ENCODE measurements at places on chromosomes 6 and 20.

DNA sequence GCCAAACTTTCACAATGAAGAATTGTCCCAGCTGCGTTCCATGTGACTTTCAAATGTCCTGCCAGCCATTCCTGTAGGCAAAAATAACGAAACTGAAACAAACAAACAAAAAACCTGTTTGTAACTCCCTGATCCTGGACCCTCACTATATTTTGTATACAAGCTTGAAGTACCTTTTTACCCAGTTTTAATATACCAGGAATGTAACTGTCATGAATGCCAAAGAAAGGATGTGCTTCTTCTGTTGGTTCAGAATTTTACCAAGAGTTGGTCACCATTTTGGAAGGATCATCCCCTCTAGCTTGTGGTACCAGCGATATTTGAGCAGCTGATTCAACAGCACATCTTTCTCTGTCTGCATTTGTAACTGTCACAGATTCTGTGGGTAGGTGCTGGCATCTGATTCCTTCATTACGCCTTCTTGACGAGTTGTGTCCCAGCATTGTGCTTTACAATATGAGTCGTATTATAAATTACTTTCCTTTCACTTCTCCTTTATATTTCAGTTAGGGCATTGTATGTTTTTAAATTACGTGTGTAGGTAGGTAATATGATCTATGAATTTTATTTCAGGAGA lies 93.9 kb downstream of the DLGAP4 start:
- no peak for DNase-seq

- no peak for DNase-seq
Observed at GRCh38 chr6:134058622-134059366, 6.4 kb upstream of the SLC2A12 start.

GRCh38 chr20:21981179-21981578 lies 275.7 kb downstream of the PAX1 start:
- DNase-seq = no peak

DNA sequence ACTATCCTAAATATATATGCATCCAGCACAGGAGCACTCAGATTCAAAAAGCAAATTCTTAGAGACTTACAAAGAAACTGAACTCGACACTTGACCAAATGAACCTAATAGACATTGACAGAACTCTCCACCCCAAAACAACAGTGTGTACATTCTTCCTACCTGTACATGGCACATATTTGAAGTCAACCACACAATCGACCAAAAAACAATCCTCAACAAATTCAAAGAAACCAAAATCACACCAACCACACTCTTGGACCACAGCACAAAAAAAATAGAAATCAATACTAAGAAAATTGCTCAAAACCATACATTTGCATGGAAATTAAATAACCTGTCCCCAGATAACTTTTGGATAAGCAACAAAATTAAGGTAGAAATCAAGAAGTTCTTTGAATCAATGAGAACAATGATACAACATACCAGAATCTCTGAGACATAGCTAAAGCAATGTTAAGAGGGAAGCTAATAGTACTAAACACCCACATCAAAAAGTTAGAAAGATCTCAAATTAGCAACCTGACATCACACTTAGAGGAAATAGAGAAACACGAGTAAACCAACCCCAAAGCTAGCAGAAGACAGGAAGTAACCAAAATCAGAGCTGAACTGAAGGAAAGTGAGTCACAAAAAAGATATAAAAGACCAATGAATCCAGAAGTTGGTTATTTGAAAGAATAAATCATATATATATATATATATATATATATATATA lies 12.5 kb upstream of the TREM1 start:
- no peak for DNase-seq

GRCh38 chr20:31869942-31870725 lies at the start of the genes DUSP15 and TTLL9:
DUSP15 (minus strand) TSS chr20:31870527; CDS start chr20:31870337, 190 bp downstream.
TTLL9 (plus strand) TSS chr20:31870634; CDS start chr20:31871127, 493 bp downstream.
- peak; percentile 42 for DNase-seq

DNA sequence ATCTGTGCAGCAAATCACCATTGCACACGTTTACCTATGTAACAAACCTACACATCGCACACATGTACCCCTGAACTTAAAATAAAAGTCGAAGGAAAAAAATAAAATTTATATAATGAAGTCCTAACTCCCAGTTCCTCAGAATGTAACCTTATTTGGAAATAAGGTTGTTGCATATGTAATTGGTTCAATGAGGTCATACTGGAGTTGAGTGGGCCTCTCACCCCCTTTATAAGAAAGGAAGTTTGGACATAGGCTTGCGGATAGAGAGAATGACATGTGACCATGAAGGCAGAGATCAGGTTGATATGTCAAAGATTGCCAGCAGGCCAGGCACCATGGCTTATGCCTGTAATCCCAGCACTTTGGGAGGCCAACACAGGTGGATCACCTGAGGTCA lies 16.1 kb upstream of the ZBTB22 start:
- no peak for DNase-seq

- DNase-seq = no peak
Observed at GRCh38 chr6:156617941-156618340, 159.2 kb upstream of the ARID1B start.

DNA sequence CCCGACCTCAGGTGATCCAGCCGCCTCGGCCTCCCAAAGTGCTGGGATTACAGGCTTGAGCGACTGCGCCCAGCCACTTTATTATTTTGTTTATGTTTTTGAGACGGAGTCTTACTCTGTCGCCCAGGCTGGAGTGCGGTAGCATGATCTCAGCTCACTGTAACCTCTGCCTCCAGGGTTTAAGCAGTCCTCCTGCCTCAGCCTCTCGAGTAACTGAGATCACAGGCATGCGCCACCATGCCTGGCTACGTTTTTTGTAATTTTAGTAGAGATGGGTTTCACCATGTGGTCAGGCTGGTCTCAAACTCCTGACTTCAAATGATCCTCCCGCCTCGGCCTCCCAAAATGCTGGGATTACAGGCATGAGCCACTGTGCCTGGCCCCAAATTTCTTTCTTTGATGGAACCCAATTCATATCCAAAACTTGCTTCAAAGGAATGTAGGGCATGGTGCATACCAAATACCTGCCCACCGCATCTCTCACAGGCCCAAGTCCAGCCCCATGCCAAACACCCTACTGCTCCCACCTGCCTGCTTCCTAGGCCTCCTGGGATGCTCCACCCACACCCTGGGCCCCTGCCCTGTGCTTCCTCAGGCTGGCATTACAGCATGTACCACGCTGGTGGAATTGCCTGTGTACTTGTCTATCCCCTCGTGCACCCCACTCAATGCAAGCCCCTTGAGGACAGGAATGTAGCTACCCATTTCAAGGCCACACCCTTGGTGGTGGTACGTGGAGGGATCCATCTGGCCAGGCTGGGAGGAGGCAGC lies 4.9 kb upstream of the HMGA1 start:
- no peak for DNase-seq

GRCh38 chr6:125810445-125810844 lies 19.7 kb downstream of the NCOA7 start:
- no peak for DNase-seq

DNA sequence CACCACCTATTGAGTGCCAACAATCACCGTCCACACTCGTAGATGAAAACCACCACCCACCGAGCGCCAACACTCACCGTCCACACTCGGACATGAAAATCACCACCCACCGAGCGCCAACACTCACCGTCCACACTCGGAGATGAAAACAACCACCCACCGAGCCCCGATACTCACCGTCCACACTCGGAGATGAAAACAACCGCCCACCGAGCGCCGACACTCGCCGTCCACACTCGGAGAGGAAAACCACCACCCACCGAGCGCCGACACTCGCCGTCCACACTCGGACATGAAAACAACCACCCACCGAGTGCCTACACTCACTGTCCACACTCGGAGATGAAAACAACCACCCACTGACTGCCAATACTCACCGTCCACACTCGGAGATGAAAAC lies 129.3 kb downstream of the IRF4 start:
- DNase-seq = no peak

DNA sequence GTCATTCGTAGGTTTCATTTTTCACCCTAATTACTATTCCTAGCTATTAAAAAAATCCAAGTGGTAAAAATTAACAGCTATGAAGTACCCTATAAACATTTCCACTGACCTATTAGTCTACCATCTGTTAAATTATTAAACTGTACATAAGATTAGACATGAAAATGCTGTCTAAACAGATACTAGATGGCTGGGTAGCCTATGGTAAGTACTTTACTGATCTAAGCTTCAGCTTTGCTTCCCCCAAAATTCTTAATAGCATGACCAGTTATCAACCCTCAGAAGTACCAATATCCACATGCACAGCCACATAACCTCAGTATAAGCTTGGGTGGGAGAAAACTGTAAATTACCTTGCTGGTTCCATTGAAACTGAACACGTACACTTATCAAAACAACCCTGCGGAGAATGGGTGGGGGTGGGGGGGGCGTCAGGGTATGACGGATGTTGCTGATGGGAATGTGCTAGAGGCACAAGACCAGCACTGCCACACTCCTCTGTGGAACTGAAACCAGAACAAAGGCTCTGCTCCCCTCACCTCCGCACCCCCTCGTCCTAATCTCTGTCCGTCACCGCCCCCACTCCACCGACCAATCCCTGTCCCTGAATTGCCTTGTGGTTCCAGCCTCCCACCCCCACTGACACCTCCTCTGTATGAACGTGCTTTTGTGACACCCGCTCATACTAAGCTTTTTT lies 45.3 kb downstream of the B4GALT5 start:
- peak; percentile 55 for DNase-seq

- no peak for DNase-seq
Observed at GRCh38 chr6:75101896-75102295, 104.0 kb downstream of the COL12A1 start.

GRCh38 chr6:116661594-116661993 lies 7.0 kb downstream of the ZUP1 start:
- DNase-seq = no peak

DNA sequence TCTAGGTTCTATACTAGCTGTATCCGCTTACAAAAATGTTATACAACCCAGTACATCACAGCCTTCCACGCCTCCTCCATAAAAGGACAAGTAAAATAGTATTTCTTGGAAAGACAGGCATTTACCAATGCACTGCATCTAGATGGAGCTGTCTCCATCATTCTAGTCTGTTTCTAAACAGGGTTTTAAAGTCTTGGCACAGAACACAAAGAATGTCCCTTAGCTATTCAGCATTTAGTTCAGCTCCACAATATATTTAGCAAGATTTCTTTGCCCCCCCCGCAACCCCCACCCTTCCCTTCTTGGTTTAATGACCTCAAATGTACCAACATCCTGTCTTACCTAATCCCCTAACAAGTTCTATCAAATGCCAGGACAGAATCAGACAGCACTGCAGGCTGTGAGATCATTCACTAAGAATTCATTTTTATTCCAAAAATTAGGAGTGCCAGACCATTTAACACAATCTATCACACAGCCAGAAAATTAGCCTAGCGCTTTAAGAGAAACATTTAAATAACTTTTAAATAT lies 198.6 kb downstream of the BACH2 start:
- peak; percentile 84 for DNase-seq

DNA sequence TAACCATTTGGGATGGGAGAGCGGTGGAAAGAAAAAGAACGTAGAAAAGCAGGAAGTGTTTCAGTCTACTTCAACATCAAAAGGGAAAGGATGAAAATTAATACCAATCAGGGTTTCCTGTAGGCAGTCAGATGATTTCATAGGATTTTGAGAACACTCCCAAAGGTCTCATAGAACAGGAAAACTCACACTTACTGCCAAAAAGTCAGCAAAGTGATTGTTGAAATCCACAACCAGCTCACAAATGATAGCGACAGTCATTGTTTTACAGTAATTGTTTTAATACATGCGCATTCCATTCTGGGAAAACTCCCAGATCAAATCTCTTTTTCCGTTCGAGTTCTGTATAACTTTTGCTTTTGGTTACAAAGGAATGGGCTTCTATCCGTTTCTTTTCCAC lies 5.3 kb upstream of the CNKSR3 start:
- no peak for DNase-seq

- no peak for DNase-seq
Observed at GRCh38 chr20:48667481-48667880, 160.3 kb downstream of the PREX1 start.

Data from NB4 (cell line).